ENCODE measurements at places on chromosomes 3 and 15.

DNA sequence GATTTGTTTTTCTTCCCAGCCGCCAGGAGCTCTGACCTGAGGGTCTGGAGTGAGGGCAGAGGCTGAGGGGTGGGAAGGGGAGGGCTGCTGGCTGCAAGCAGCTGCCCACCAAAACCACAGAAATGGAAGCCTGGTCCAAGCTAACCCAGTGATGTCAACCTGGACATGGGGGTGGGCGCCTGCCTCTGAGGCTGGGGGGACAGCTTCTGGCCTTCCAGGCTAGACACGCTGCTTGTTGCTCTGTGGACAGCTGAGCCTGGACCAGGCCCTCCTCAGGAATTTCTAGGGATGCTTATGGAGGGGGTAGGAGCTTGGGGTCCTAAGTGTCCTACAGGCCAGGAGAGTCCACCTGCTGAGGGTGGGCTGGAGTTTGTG, 21.4 kb downstream of the PSTPIP1 start:
- DNase-seq, result no peak

DNA sequence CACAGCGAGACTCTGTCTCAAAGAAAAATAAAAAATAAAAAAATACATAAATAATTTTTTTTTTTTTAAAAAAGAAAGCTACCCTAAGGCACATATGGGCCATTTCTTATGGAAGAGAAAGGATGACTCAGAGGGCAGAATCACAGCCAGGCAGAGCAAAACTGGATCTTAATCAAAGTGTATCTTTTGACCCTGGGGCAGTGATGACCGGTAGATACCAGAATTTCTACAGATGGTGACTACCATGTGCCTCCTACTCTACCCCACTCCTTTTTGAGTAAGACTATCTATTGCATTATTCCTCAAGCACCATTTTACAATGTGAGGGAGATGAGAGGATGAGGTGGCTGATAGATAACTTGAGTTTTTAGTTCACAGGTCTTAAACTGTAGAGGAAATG, 26.0 kb downstream of the TARS3 start:
- no peak for DNase-seq

DNA sequence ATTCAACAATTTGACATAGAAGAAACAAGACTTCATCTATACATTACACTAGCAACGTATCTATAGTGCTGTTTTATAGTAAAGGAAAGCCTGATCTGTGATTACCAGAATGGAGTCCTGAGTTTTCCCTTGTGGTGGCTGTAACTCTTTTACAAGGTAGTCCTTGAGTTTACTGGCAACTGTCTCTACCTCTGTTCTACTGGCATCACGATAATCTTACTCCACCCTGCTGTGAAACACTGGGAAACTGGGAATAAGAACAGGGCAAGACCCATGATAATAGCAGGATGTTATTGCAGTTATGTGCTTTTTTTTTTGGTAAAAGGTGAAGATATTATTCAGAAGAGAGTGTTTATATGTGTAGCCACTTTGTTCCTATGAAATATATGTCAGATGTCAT, 12.4 kb upstream of the HHLA2 start:
- no peak for DNase-seq

DNA sequence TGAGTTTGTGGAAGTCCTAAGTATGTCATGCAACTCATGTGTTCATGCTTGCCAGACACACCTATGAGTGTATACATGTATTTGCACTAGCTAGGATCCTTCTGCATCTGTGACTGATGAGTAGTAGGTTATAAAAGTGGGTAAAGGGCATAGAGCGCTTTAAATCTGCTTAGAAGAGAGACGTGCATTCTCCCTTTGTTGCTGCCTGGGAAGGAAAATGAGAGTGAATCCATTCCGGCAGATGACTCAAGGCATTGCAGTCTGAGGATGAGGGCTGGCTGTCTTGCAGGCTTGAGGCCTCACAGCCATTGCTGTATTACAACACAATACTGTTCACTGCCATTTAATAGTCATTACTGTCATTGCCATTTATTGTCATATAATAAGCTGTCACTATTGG, 120.8 kb upstream of the UMPS start:
- DNase-seq, result no peak

DNA sequence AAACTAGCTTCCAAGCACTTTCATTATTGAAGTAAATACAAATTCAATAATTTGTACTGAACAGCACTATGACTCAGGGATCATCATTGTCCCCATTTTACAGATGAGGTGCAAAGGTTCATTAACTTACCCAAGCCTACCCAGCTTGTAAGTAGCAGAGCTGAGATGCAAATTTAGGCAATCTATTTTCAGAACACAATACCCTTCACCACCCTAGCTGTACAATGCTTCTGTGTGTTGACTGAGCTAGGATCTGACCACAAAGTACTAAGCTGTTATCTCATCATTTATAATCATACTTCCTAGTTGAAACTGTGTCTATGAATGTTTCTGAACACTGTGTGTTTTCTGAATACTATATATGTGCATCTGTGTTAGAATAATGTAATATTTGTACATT, 3.2 kb upstream of the ILDR1 start:
- no peak for DNase-seq

DNA sequence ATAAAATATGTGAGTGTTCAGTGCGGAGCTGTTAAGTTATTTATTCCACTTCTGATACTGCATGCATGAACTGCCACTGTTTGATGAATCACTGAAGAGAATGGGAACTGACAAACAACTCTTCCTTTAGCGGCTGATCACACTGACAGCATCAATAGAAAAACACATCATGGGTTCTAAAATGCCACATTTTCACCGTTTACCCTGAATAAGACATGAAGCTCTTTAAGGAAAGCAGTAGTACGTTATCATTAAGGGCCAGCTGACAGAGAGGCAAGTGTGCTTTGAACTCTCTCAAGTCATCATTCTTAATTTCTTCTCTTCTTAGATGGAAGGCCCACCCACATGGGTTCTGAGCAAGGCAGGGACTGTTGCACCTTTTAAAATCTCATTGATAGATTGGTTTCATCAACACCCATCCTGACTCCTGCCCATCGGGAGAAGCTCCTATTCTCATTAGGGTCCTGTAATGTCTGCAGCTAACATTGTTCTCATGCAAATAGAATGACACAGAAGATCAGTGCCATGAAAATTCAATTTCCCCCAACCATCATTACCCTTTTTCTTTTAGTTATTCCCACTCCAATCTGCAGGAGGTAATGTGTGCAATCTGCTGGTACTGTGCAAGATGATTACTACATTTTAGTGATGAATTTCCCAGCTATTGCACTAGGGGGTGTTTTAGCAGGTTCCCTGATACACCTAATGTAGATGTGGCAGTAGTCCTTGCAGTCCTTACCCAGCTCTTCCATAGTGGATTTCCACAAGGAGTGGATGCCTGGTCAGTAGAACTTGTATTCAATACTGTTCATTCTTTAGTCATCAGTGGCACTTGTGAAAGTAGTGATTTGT, 119.1 kb downstream of the ROBO2 start:
- no peak for DNase-seq

DNA sequence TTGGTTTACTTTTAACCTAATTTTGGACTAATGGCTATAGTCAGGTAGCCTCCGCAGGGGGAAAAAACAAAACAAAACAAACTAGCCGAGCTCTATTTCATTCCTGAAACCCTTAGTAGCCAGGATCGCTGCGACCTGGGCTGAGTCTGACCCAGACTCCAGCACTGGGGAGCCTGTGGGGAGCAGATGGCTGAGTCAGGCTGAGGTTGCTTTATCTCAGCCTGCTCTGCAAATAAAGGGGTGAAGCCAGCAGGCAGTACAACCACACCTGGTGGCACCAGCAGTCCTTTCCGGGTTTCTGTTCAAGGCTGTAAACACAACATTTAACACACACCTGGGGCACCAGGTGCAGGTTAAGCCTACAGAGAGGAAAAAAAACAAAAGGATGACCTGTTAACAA, 27.3 kb downstream of the ABHD2 start:
- DNase-seq, result no peak

DNA sequence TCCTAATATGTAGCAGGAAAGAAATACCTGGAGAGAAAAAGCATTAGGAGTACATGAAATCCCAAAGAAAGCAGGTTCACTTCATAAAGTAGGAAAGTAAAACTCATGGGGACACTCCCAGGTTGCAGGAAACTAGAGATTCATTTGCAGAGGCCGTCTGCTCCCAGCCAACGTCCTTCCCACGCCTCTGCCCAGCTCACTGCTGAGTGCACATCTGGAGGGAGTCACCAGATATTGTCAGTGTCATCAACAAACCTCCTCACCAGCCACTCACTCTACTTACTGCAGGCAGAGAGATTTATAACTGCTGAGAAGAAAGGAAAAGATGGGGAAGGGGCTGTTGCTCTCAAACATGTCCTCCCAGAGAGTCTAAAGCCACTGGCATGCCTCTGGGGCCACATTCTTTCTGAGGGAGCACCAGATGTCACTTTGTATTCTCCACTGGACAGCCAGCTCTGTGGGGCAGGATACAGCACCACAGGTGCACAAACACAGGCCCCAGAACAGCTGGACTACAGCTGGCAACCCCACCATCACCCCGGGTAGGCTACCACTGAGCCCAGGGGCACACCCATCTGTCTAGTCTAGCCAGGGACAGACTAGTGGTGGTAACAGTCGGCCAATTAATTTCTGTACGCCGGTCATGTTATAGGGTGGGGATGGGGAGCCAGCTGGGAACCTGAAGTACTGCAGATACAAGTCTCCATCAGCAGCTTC, 64.5 kb downstream of the NPTN start:
- DNase-seq, result no peak

DNA sequence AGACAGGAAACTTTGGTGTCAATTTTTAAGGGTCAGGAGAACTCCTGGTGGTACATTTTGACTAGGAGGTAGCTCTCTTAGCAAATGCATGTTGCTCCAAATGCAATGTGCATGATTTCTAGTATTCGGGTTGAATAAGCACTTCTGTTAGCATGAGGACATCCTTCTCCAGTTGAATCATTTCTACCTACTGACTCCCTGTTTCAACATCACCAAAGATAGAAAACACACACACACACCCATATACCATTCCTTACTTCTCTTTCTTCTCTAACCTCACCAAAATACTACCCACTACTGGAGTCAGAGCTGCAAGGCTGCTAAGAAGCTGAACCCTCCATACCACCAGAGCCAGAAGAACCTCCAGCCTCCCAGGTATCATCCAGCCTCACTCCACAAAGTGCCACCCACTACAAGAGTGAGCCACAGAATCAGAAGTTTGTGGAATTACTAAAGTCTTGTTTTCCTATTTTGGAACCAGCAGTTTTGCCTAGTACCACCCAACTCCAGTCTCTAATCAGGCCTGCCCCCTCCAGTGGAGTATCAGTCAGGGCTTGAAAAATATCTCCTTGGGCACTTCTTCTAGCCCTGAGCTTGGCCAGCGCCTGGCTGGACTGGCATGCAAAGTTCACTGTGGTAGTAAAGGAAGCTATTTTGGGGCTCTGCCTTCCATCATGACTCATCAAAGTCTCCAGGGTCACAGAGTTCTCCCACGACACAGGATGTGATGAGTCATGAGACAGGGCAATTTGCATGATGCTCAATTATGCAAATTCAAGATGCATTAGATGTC, 110.3 kb downstream of the CYP19A1 start:
- DNase-seq, result no peak

GRCh38 chr15:99180086-99180963, 69.1 kb downstream of the TTC23 start:
- DNase-seq, result no peak

DNA sequence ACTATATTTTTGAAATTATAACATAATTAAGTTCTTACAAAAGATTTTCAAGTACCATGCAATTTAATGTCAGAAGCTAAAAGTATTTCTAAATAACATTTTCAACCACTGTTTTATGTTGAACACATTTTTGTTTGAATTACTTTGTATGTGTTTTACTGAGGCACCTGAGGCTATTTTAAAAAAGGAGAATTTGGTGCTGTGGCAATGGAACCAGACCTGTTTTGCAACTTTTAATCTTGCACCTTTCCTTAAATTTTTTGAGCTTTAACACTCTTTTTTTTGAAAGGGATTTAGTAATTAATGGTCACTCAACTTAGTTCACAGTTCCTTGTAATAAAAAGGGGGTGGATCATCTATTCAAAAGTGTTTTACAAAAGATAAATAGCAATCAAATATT, 561.6 kb downstream of the ZBBX start:
- no peak for DNase-seq

DNA sequence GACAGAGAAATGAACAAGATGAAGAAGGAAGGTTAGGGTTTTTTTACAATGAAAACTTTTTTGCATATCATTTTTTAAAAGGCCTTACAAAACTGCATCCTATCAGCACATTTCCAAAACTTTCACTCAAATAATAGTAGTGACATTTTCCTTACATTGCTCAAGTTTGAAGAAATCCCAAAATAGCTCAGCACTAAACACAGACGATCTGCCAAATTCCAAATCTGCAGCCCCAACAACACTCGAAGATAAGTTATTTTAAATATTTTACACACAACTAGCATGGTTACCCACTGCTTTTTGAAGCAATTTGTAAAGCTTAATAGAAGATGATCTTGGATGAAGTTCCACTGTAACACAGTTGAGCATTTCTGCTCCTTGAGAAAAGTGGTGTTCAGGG, 535.6 kb upstream of the ALCAM start:
- no peak for DNase-seq

DNA sequence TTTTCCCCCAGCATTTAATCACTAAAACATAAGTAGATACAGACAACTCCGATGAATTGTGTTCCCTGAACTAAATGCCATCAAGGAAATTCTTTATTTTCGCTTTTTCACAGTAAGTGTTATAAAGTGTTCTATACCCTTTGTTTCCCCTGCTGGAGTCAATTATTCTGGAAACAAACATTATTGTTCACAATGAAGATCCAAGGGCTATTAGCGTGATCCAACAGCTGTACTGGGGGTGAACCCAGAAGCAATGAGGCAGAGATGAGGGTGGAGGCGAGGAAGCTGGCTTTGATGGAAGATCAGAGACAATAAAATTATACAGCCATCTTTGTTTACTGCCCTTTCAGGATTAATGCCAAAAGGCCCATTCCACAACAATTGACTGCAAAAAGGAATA, 250.3 kb upstream of the IGF1R start:
- no peak for DNase-seq

DNA sequence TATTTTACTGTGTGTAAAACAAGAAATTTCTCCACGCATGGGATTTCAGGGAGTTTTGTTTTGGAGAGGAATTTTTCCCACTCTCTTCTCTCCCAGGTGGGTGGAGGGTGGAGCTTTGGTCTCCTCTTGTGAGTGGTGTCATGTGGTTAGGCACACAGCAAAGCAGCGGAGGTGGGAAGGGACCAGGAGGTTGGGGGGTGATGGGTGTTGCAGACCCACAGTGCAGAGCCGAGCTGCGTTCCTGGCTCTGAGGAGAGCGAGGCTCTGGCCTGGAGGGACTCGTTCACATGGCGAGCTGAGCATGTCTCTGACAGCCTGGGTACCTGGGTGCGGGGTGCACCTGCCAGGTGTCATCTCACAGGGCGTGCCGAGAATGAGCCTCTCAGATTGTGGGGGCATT, 87.8 kb downstream of the RYR3 start:
- DNase-seq, result no peak

DNA sequence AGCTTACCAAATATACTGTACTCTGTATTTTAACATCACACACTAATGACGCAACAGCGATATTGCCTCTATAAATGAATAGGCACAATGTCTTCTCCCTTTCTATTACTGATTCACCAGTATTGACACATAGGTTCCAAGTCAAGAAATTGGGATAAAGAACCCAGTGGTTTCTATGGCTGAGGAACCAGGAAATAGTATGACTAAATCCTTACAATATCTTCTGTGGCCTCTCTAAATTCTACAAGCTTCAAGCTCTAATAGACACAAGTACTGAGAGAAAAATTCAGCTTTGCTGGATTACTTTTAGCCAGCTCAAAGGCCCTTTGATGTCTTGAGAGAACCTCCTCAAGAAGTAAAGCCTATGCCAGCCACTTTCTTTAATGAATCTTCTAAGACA, 162.5 kb downstream of the DPH6 start:
- no peak for DNase-seq

GRCh38 chr3:26588931-26589330, 33.6 kb upstream of the LRRC3B start:
- DNase-seq, result no peak

Data from esophagus squamous epithelium (tissue), 5 donors.